CD4-positive, CD25-positive, alpha-beta regulatory T cell (primary cell): ENCODE measurements at places on chromosomes 12 and 14. TPM values are rescaled to one million over a fixed set of nuclear protein-coding genes. Genes with fewer than 3 reads are reported as not detected.

The RHNO1 gene
- total RNA-seq: 29.9 TPM

The CDCA3 gene
- 1.9 TPM for total RNA-seq

The HOXC11 gene
- not detected for total RNA-seq

The CYP46A1 gene
- not detected for total RNA-seq

The TEX22 gene
- total RNA-seq: 3.1 TPM

The PRB2 gene
- total RNA-seq: not detected

The RPGRIP1 gene
- not detected for total RNA-seq

The HPD gene
- not detected for total RNA-seq

The RNASE9 gene
- not detected for total RNA-seq

- no peak for DNase-seq
Measured at GRCh38 chr12:120666571-120667390, 20.2 kb upstream of the MLEC start.

DNA sequence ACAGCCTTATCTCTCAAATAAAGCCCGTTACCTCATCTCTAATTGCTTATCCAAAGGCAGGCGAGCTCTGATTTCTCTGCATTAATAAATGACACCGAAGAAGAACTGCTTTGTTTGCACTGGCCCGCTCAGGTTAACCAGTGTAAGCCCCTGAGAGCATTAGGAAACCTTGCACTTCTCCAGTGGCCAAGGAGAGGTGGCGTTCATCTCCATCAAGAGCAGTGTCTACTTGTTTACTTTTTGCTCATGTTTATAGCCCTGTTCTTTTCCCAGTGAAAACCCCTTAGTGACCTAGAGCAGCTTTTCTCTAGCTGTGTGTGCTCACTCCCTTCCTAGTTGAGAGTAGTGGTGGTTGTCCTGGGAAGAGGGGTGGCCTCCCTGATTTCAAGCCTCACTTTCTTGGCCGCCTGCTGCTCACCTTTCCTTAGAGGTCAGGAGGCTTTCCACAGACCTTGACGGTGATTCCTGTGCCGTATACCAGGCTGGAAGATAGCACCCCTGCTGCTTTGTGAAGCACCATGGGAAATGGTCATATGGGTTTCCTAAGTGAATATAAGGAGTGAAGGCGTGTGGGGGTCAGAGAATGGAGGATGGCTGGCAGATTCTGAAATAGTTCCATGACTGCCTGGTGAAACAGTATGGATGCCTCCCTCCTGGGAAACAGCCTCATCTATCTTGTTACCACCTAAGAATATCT is 16.6 kb downstream of the FBXW8 start:
- no peak for DNase-seq

DNA sequence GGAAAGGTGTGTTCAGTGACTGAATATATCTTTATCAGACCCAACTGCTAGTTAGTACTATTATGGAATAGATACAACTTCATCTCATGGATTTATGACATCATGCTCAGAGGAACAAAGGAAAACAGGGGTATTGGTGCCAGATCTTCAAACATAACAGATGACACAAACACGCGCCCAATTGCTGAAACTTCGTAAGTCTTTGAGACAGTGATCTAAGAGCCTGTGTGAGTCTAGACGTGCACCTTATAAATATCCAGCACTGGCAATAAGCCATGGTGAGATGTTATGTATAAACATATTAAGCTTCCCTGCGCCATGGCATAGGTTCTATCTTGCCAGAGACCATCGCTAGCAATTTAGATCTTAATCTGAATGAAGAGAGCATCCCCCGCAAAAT is 42.2 kb upstream of the NR2C1 start:
- no peak for DNase-seq

- DNase-seq: no peak
Measured at GRCh38 chr12:11804130-11804529, 154.7 kb downstream of the ETV6 start.

- no peak for DNase-seq
Measured at GRCh38 chr12:85017618-85018017, 18.5 kb downstream of the TSPAN19 start.

DNA sequence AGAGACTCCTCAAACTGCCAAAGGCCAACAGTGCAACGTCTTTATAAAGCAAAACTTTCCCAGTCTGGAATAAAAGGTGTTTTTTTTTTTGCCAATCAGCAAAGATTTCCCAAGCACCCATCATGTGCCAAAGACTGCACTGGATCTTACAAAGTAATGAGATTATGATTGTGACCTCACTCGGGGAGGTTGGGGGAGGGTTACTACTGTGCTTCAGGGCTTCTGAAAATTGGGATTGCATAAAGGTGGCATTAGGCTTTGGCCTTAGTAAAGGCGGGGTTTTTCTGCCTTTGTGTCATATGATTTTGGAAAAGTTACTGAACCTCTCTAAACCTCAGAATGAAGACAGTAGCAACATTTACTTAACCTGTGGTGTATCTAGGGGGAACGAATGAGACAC is 233.8 kb downstream of the DACT1 start:
- no peak for DNase-seq

- DNase-seq: no peak
Measured at GRCh38 chr14:43651185-43651787, 855.8 kb downstream of the FSCB start.

DNA sequence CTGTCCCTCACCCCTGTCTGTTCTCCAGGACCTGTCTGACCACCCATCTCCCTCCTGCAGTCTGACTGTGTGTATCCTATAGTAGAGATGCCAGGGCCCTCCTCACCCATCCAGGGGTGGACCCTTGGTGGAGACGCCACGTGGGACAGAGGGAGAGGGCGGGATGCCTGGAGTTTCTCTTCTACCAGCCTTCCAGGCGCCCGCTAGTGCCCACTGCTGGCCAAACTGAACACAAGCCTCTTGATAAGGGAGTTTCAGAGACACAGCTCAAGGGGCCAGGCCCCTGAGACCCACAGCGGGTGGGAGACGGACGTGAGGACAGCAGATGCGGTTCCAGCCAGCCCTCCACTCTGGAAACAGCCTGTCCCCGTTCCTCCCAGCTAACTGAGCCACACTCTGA is 147.3 kb downstream of the RBM19 start:
- DNase-seq: no peak

DNA sequence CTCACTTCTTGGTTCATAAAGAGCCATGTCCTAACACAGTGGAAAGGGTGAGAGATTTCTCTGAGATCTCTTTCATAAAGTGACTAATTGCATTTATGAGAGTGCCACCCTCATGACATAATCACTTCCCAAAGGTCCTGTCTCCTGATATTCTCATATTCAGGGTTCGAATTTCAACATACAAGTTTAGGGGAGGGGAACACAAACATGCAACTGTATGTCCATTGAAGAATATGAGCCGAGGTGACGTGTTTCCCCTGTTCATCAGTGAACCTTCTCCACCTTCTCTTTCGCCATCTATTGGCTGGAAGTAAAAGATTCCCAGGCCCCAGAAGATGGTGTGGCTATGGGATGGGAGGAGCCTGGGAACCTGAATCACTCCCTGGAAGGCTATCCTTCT is 354.2 kb upstream of the ATP2B1 start:
- no peak for DNase-seq

DNA sequence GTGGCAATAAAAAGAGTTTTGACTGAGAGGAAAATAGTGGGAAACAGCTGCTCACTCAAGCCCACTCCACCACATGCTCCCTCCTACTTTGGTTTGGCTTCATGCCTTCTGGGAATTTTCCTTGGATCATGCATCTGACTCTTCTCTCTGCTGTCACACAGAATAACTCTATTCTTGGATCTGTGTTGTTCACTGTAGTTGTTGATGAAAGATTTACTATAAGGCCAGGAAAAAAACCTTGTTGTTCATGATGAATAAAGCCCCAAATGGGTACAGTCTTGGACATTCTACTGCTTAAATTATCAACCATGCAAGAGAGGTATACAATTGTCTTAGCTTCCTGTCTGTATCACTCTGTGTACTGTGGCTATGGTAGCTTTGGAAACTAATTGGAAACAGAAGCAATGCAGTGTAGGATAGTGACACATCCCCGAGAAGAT is 70.5 kb downstream of the TMX1 start:
- no peak for DNase-seq

DNA sequence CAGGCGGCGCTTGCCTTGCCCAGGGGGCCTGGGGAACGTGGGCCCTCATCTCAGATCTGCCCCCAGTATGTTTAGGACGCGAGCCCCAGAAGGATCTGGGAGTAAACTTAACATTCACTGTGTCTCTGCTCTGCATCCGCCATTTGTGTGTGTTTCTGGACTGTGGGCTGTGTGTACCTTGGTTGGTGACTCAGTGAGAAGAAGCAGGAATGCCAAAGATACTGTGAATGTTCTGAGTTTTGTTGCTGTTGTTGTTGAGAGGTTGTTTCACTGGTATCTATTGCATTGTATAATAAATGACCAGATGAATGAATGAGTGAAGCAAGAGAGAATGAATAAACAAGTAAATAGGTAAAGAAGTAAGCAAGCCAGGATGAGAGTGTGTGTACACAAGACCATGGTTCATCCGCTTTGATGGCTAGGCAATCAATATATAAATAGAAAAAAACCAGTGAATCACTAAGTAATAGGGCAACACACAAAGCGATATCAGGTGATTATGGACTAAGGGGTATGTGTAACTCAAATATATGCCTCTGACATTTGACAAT is 20.5 kb downstream of the MEG3 start:
- DNase-seq: no peak

GRCh38 chr14:20468764-20469241 is 403 bp upstream of the PNP start:
- DNase-seq: no peak

DNA sequence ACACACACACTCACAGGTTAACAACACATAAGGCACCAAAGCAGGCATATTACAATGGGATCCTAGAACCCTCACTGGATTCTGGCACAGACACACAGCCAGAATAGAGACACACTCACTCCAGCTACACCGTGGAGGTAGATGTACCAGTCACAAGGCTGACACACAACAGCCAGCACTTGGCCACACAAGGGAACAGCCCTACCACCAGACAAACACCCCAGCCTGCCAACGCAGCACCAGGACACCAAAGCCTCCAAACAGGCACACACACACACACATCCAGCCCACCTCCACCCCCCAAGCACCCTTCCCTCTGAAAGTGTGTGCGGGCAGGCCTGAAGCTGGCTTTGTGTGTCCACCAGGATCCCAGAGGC is 10.9 kb upstream of the ITGB7 start:
- no peak for DNase-seq

GRCh38 chr12:124694846-124695497 is 127.6 kb upstream of the NCOR2 start:
- DNase-seq: no peak

DNA sequence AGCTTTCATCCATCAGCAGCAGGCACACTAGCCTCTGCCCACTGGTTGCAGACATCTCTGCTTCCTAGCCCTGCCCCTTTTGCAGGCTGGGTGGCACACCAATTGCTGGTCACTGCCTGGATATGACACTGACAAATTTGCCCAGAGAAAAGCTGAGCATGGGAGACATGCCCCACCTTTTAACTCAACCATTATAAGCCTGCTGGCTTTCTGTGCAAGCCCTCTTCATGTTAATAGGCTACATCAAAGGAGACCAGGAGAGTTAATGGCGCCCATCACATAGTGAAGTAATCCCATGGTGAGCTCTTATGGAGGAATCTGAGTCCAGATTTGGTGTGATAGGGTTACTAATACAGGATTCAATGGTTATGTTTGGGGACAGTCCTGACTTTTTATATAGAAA is 139.2 kb downstream of the KICS2 start:
- DNase-seq: no peak

GRCh38 chr14:54502602-54503001 is 7.1 kb upstream of the CGRRF1 start:
- no peak for DNase-seq

GRCh38 chr12:67826946-67827720 is 162.1 kb upstream of the IFNG-AS1 start:
- no peak for DNase-seq

DNA sequence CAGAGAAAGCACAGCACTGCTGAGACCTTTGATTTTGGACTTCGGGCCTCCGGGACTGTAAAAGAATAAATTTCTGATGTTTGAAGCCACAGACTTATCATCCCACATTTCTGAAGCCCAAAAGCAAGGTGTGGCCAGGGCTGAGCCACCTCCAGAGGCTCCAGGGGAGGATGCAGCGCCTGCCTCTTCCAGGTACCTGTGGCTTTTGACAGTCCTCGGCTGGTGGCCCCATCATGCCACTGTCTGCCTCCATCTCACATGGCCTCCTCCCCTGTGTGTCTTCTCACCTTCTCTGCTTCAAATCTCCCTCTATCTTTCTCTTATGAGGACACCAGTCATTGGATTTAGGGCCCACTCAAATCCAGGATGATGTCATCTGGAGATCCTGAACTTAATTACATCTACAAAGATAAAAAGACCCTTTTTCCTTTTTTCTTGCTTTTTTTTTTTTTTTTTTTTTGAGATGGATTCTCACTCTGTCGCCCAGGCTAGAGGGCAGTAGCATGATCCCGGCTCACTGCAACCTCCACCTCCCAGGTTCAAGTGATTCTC is 15.4 kb downstream of the GSC start:
- DNase-seq: no peak

DNA sequence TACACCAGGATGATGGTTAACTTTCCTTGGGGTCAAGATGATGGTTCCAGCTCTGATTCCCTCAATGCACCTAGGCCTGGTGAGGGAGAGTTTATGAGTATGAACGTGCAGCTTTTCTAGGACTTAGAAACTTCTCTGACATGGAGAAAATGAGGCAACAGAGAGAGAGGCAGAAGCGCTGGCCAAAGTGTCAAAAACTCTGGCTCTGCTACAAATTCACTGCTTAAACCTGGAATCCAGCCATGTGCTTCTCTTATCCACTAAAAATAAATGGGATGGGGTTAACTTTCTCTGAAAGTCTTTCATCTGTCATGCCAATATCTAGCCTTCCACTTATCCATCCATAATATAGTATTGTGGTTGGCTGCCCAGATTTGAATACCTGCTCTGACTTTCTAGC is 568.7 kb downstream of the MED13L start:
- DNase-seq: no peak

GRCh38 chr12:99809909-99810308 is 162.4 kb downstream of the GARIN6 start:
- no peak for DNase-seq

- no peak for DNase-seq
Measured at GRCh38 chr12:128228581-128228980, 38.4 kb upstream of the TMEM132C start.

- DNase-seq: no peak
Measured at GRCh38 chr12:68106160-68106559, 53.4 kb downstream of the IFNG start.

DNA sequence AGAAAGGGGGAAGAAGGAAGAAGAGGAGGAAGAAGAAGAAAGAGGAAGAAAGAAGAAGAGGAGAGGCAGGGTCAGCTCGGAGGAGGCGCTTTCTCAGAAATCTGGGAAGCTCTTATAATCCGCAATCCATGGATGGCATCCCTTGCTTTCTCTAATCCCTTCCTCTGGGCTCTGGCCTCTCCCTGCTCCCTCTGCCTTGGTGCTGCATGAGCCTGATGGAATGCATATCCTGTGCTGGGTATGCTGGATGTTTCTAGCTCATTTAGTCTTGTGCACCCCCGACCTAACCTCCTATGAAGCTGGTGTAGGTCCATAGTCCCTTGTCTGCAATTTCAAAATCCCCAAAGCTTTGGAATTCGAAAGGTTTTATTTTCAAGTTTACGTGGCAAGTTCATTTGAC is 94.2 kb upstream of the MYL2 start:
- no peak for DNase-seq
